Activated T-cell treated with anti-CD3 and anti-CD28 coated beads, Interleukin-2, amount 50 U/mL, for 72 hours (primary cell): ENCODE measurements at places on chromosomes 2 and 18. TPM values are rescaled to one million over a fixed set of nuclear protein-coding genes. Genes with fewer than 3 reads are reported as not detected.

DNA sequence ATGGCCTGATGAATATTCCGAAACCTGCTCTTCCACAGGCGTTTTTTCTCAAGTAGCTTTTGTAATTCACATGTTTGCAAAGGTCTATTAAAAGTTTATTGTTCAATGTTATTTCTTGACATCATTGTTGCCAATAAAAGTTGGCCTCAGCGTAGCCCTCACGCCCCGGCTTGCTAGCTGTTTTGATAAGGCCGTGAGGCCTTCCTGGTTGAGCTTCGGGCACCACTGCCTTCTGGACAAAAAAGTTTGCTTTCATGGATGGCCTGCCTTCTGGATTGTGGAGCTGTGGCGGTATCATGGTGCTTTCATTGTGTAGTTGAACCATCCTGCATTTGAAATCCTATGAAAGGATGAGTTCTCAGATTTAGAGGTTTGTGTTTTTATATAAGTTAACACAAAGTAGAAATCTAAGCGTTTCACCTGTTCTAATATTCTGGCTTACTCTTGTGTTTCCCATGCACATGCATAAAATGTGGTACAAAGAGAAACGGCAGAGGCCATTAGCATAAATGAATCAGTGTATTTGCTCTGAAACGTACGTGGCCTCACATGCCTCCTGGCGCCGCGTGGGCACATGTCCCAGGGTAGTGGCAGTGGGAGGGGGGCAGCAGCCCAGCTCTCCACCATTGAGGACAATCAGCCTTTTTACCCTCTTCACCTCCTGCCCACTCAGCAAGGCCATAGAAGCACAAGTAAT is 134.5 kb downstream of the NCK2 start:
- no peak for DNase-seq

- DNase-seq: no peak
These were observed 787 bp upstream of the ADGRF3 start for GRCh38 chr2:26347286-26347865.

- DNase-seq: no peak
These were observed 1303.9 kb upstream of the PIK3C3 start for GRCh38 chr18:40651163-40651562.

DNA sequence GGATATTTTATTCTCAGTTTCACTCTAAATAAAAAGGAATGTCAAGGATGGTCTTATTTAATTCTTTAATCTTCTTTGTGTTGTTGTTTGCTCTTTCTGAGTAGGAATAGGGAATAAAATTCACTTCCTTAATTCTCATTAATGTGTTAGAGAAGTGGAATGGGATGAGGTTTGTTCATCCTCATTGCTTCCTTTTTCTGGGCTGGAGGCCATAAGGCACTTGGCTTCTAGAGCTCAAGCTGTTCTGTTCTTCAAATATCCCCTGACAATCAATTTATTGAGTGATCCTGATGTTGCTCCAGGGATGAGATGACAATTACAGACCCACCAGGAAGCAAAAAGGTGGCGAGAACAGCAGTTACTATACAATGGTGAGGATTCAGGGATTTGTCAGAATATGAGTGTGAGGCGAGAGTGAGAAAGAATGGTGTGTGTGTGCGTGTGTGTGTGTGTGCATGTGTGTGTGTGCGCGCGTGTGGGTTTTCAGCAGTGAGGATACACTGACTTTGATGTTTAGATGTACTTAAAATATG is 557.6 kb upstream of the FANCL start:
- no peak for DNase-seq

- DNase-seq: no peak
These were observed 78.3 kb downstream of the MBP start for GRCh38 chr18:77054288-77054605.

GRCh38 chr2:227772932-227773331 is 27.2 kb downstream of the SCYGR8 start:
- no peak for DNase-seq

DNA sequence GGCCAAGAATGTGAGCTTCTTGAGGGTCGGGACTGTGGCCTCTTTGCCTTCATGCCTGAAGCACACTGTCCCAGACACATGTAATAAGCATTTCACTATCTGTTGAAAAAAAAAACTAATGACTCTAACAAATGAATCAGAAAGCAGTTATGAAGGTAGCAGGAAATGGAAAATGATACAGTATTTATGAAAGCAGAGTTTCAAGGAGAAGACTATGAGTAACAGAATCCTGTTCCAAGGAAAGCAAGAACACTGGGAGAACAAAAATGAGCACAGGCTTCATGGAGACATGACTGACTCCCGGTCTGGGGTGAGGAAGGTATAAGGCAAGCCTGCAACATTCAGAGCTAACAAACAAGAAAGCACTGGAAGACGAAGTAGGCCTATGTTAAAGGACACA is 190.8 kb downstream of the RNF152 start:
- no peak for DNase-seq

GRCh38 chr2:96977631-96978195 is 8.7 kb downstream of the FAM178B start:
- no peak for DNase-seq

The CD8B gene
- 71.2 TPM for total RNA-seq

The IFIH1 gene
- total RNA-seq: 62.7 TPM

The GKN1 gene
- total RNA-seq: not detected

The GPC1 gene
- 3.2 TPM for total RNA-seq

The SCYGR4 gene
- total RNA-seq: not detected
